Breast epithelium (tissue), 4 donors: ENCODE measurements at places on chromosomes 2 and 18. TPM values are rescaled to one million over a fixed set of nuclear protein-coding genes. Genes with fewer than 3 reads are reported as not detected.

G6PC2 gene
- total RNA-seq, result not detected

DSG2 gene
- 125 TPM for total RNA-seq

FIGN gene
- total RNA-seq, result 5.0 TPM

MFSD2B gene
- not detected for total RNA-seq

ACVR1 gene
- 32.8 TPM for total RNA-seq

- no peak for DNase-seq
Observed at GRCh38 chr2:20159411-20160070, 65.4 kb downstream of the SDC1 start.

- no peak for DNase-seq
Observed at GRCh38 chr2:181484851-181485637, 27.9 kb downstream of the ITGA4 start.

DNA sequence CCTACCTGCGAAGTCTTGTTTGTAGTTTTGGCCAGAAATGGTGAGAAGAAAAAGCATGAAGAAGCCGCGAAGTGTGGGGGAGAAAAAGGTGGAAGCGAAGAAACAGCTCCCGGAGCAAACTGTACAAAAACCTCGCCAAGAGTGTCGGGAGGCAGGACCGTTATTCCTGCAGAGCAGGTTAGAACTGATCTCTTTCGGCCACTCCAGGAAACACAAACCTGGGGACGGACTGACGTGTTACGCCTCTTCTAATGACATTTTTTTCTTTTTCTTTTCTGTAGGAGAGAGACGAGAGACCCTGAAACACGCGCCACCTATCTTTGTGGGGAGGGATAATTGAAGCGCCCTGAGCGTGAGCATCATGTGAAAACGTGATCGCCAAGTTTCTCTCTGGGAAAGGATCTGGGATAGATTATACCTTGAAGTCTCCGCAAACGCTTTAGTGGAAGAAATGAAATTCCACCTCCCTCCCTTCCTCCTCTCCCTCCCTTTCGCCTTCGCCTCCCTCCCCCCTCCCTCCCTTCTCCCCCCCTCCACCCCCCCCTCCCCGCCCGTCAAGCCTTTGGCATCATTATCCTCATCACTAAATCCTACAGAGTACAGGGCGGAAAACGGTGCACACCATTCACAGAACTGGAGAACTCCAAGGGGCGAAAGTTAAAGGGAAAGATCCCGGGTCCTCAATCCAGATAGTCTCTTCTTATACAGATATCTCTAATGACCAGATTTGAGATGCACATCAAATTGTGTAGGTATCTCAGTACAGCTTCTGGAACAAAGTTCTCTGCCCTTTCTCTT, at the start of gene ZEB2:
Gene ZEB2 (minus strand): TSS at position 186 of the 798 bp plus-strand sequence. CDS start 2,769 bp downstream, outside the sequence.
- peak; percentile 49 for DNase-seq

GRCh38 chr2:200585730-200586643, at the start of gene AOX1:
AOX1 (plus strand) TSS chr2:200586014; CDS start chr2:200586109, 95 bp downstream.
- DNase-seq, result no peak

GRCh38 chr2:152376385-152376784, 41.4 kb downstream of the FMNL2 start:
- DNase-seq, result peak; percentile 20

DNA sequence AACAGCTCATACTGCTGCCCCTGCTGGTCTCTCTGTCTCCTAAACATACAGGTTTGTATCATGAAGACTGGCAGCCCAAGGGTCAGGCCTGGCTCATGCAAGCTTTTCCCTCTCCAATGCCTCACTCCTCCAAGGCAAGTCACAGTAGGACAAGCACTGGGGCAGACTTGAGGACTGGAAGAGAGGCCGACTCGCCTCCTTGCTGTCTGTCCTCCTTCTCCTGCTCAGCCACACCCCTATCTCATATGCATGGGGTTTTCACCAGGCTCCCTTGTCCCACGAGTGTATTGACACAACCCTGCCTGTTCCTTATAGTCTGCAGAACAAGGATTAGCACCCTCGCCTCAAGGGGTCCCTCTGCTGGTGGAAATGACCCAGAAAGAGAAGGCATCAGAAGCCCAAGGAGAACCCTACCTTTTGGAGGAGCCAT, 223.7 kb downstream of the SOX11 start:
- DNase-seq, result no peak

DNA sequence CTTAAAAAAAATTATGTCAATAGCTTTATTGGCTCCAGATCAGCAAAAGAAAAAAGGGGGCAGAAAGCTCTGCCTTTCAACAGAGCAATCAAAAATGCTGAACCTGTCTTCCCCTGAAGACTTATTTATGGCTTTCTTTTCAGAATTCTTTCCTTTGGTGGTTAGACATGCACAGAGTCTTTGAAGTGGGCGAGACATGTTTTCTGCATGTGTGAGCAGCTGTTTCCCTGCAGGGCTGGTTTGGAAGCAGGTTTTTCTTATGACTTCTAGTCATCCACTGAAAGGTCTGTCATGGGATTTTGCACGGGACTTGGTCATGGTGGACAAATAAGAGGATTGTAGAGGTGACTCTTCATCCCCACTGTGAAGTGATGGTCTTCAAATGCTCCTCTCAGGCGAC, 160.3 kb downstream of the VAPA start:
- DNase-seq, result no peak

GRCh38 chr2:120635146-120635545, 100.5 kb upstream of the GLI2 start:
- no peak for DNase-seq

- DNase-seq, result no peak
Observed at GRCh38 chr2:235195921-235196320, 244.1 kb downstream of the SH3BP4 start.

- DNase-seq, result no peak
Observed at GRCh38 chr2:40251137-40251536, 200.8 kb downstream of the SLC8A1 start.

- no peak for DNase-seq
Observed at GRCh38 chr18:48877941-48878340, 72.8 kb downstream of the SMAD7 start.

DNA sequence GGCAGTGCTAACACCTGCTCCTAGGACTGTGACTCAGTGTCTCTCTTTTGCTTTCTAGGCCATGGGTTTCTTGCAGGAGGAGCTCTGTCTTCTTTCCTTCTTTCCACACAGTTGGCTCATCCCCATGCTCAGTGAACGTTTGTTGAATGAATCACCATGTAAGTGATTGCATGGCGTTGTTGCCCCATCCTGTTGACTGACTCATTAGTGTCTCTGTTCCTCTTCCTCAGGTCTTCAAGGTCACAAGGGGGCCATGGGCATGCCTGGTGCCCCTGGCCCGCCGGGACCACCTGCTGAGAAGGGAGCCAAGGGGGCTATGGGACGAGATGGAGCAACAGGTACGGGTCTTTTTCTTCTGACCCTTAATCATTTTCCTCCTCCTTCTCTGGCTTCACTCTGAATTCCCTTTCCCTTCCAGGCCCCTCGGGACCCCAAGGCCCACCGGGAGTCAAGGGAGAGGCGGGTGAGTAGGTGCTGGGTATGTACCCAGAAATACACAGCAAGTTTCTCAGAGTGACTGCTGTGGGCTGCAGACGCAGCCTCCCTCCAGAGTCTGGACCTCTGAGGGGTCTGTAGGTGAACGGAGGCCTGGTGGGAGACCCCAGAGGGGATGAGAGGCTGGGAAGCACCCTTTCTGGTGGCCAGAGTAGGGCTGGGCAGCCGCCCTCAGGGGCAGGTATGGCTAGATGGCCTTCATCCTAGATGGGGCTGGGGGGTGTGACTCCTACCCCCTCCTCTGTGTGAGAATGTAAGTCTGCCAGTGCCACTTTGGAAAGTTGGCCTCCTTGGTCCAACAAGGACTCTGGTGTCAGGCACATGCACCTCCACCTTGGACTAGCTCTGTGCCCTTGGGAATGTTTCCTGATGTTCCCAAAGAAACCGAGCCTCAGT, 32.4 kb downstream of the MARCO start:
- no peak for DNase-seq

- no peak for DNase-seq
Observed at GRCh38 chr2:235200216-235200615, 248.4 kb downstream of the SH3BP4 start.

DNA sequence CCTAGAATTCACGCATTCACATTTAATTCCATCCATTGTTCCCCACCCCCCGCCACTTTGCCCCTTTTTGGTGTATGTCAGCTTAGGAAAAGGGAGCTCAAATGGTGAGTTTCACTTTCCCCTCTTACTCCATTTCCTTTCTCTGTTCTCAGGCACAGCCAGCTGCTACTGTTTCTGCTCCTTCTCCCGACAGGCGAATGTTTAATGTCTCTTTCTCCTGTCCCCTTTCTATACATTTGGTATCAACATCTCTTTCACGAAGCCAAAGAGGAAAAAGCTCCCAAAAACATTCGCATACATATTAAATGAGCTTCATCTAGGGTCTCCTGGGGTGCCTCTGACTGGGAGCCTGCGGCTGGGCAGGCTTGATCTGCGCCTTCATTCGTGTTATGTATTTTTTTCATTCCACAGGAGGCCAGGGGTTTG, 124.2 kb upstream of the SATB2 start:
- no peak for DNase-seq

DNA sequence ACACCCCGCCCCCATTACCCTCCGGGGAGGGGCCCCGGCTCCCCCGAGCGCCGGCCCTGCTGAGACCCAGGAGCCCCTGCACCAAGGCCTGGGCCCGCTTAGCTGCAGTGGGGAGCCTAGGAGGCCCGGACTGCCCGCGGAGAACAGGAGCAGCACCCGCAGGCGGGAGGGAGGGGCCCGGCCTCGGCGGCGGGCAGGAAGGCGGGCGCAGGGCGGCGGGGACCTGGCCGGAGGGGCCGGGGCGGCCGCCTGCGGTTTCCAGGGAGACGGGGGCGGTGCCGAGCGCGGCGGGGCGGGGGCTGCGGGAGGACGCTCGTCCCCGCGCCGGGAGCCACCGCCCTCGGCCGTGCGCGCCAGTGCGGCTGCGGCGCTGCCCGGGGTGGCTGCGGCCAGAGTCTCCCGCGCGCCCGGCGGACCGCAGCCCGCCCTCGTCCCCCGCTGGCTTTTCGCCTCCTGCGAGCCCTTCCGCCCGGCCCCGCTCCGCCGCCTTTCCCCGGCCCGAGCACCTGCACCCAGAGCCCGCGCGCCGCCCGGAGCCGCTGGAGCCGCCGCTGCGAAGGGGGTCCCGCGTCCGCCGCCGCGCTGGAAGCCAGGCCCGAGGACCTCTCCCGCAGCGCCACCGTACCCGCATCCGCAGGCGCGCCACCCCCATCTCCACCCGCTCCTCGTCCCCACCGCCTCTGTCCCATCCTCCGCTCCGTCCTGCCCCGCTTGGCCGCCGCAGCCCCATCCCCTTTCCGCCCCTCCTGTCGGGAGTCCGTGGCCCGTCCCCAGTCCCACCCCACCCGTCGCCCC, 17.2 kb downstream of the GPC1 start:
- DNase-seq, result no peak
